ENCODE measurements at places on chromosomes 11 and 22.

DNA sequence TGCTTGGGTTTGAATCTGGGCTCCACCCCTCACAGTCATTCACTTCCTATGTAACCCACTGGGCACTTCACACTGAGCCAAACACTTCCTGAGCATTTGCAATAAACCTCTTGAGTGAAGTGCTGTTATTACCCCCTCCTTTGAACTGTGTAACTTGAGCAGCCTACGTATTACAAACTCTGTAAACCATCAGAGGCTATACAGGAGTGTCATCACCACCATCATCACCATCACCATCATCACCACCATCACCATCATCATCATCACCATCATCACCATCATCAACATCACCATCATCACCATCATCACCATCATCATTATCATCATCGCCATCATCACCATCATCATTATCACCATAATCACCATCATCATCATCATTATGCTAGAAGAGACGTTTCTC, 18.4 kb downstream of the RTL6 start:
- DNase-seq = no peak

DNA sequence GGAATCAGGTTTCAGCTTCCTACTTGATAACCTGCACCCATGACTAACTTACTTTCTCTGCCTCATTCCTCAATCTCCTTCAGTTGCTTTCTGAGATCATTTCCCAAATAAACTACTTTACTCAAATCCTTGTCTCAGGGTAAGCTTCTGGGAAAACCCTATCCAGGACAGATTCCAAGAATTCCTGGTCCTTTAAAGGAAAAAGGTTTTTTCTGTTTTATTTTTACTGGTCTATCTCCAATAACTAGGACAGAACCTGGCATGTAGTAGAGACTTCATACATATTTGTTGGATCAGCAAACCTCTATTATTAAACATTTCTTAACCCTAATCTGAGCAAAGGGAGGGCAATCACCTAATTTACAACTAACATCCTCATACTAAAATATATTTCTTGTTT, 910.5 kb upstream of the CHORDC1 start:
- no peak for DNase-seq

- no peak for DNase-seq
These were observed 334.5 kb downstream of the CTTN start for GRCh38 chr11:70732881-70733196.

- no peak for DNase-seq
These were observed 724.9 kb upstream of the TENM4 start for GRCh38 chr11:80165744-80166143.

- peak; percentile 29 for DNase-seq
These were observed at the start of gene CD151 for GRCh38 chr11:832529-833113. Gene CD151 (plus strand): TSS chr11:832952. CDS start chr11:836070, 3,118 bp downstream.

GRCh38 chr11:120893440-120894201, 130.3 kb upstream of the TBCEL start:
- no peak for DNase-seq

- DNase-seq = no peak
These were observed 21.0 kb upstream of the UBASH3B start for GRCh38 chr11:122634501-122634900.

DNA sequence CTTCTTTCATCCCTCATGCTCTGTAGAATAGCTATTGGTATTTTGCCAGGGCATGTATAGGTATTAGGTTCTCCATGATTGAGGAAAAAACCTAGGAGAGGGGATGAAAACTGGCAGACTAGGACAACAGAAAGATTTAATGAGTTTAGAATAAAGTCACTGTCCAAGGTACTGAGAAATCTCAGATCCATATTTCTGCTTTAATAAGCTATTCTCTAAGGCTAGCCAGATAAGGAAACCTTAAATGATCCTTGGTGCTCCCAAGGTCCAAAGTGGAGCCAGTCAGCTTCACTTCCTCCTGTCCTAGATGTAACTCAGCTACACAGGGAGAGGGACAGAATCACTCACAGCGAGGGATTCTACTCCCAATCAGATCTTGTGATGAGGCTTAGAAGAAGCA, 13.7 kb upstream of the CSNK2A3 start:
- DNase-seq = no peak

DNA sequence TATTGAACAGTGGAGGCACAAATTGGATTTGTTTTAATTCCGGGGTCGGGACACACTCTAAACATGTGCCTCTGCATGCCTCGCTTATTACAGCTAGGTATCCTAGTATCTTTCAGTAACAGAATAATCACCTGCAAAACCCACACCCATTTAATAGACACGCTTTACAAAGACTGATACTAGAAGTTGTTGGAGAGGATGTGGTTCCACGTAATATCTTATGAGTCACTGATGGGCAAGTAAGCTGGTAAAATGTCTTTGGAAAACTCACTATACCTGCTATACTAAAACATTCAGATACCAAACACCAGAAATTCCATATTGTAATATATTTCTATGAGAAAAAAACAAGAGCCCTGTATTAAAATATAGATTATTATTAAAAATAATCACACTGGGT, 84.0 kb downstream of the GGTLC2 start:
- DNase-seq = no peak

GRCh38 chr11:117759305-117759704, 37.7 kb downstream of the DSCAML1 start:
- no peak for DNase-seq

DNA sequence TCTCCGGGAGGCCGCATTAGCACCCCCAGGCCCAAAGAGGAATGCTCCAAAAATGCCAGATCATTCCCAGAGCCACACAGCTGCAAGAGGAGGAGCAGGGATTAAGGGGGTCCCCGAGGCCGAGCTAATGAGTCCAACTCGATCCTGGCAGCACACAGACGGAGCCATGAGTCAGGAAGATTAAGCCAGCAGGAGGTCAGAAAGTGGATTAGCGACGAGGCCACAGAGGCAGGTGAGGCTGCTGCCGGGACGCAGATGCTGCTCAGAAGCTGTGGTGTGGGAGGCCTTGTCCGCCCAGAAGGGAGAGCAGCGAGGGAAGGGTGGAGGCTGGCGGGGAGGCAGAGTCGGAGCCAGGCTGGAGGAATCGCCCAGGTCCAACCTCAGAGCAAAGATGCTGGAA, 120.5 kb downstream of the SHANK2 start:
- DNase-seq = no peak

- no peak for DNase-seq
These were observed 7.4 kb downstream of the MED15 start for GRCh38 chr22:20514658-20515406.

- DNase-seq = no peak
These were observed 36.6 kb downstream of the RPS6KA4 start for GRCh38 chr11:64395545-64396078.

DNA sequence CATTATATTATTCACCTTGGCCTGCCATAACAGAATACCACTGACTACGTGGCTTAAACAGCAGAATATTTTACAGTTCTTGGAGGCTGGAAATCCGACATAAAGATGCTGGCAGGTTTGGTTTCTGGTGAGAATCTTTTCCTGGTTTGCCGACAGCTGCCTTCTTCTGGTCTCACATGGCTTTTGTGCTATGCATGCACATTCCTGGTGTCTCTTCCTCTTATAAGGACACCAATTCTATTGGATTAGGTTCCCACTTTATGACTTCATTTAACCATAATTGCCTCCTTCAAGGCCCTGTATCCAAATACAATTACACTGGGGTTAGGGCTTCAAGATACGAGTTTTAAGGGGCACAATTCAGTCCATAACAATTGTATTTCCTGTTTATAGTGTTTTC, 17.1 kb downstream of the RNF214 start:
- no peak for DNase-seq

GRCh38 chr22:36977401-36977861, 41.8 kb downstream of the TST start:
- DNase-seq = peak; percentile 47

DNA sequence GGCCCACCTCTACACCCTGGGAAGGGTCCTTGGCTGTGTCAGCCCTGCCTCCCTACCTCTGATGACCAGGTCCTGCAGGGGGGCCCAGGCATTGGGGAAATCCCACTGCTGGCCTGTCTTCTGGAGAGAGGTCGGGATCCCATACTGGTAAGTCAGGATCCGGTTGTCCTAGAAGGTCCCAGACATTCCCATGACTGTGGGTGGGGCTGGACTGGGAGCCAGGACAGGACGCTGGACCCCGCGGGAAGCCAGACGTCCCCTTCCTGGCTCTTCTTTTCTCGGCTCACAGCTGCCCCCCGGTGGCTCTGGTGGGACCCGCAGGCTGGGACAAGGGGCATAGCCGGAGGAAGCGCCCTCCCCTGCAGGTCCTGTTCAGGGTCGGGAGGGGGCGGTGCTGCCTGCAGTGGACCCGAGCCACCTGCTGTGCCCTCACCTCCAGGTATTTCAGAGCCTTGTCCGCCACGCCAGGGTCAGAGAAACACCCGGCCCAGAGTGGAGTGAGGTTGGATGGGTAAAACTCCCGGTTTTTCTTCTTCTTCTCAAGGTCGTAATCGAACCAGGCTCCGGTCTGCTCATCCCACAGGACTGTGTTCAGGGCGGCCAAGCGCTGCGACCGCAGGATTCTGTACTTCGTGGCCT, 20.0 kb downstream of the TREH start:
- DNase-seq = peak; percentile 67

Data from stimulated activated CD8-positive, alpha-beta memory T cell treated with anti-CD3 and anti-CD28 coated beads, Interleukin-4, amount 100 ng/mL, for 1 hour (primary cell).